ENCODE measurements at places on chromosomes 11 and 22.

- DNase-seq, result no peak
Observed at GRCh38 chr11:66857927-66858185, 992 bp downstream of the LRFN4 start.

DNA sequence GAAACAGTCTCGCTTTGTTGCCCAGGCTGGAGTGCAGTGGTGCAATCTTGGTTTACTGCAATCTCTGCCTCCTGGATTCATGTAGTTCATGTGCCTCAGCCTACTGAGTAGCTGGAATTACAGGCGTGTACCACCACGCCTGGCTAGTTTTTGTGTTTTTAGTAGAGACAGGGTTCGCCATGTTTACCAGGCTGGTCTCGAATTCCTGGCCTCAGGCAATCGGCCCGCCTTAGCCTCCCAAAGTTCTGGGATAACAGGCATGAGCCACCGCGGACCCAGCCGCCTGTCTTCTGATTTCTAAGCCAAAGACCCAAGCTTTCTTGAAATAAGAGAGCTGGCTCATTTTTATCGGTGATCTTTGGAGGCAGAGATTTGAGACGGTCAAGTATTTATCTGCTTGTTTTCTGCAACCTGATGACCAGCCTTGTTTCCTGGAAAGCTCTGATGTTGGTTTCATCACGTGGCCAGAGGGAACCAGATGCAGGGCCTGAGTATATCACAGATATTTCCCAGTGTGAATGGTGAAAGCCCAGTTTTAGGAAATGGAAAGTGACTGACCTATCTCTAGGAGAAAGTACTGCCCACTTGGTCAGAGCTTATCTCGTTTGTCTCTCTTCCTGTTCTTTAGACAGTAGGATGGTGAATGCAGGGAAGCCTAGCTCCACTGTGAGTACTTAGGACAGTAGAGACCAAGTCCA is 5.7 kb upstream of the SIDT2 start:
- DNase-seq, result no peak

GRCh38 chr11:115759622-115760460 is 255.6 kb upstream of the CADM1 start:
- peak; percentile 68 for DNase-seq

GRCh38 chr11:64185175-64185692 is 737 bp upstream of the STIP1 start:
- DNase-seq, result peak; percentile 96

DNA sequence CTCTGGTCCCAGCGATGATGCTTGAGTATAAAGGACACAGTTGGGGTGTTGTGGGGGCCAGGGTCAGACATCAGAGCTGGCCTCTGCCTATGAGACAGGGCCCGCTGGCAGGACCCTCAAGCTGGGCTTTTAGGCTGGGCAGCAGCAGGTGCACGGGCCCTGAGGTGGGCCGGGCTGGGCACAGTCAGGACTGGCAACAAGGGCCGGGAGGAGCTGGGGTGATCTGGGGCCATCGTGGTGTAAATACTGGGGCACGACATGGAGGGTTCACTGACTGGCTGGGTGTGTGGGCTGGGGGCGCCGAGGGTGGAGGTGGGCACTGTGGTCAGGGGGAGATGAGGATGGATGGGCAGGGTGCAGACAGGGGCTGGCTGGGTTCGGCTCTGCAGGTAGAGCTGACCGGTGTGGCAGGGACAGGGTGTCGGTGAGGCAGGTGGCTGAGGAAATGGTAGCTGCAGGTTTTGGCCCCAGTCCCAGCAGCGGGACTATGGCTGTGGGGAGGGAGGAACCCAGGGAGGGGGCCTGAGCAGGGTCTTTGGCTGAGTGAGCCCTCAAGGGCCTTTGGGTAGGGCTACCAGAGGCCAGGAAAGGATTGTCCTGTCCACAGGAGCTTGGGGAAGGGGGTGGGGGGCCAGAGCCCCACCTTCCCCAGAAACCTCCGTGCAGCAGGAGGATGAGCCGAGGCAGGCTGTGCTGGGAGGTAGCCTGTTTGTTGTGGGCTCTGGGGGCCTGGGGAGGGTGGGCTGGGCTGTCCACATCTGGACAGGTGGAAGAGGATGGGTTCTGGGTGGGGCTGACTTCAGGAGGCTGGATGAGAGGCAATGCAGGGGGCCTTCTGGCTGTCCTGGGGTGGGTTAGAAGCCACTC is 81.4 kb downstream of the KCNQ1 start:
- DNase-seq, result peak; percentile 39

DNA sequence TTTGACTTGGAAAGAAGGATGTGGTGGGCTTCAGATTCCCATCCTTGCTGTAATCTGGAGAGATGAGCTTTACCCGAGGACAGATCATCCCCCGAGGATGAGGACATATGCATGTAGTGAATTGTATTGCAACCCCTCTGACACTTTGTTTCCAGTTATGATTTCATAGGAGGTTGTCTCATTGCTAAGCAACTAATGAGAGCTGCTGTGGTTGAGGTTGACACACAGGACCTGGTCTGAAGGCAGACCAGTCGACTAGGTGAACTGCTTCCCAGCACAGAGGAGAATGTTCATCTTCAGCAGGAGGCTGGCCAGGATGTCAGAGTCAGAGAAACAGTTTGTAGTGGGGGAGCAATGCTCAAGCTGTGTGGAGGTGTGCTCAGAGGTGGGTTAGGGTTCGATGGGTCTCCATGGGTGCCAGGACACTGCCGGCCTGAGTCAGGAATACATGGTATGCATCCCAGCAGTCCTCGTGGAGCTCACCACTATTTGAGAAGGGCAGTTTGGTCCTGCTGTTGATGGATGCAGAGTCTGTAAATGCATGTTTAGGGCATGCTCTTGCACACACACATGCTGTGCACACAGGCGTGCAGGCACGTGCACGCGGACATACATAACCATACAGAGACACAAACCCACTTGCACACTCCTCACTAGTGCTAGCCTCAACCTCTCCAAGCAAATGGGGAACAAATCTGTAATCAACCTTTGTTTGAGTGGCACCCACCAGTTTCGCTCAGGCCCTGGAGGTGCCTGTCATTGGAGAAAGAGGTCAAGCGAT is 153.7 kb downstream of the TBC1D22A start:
- no peak for DNase-seq

DNA sequence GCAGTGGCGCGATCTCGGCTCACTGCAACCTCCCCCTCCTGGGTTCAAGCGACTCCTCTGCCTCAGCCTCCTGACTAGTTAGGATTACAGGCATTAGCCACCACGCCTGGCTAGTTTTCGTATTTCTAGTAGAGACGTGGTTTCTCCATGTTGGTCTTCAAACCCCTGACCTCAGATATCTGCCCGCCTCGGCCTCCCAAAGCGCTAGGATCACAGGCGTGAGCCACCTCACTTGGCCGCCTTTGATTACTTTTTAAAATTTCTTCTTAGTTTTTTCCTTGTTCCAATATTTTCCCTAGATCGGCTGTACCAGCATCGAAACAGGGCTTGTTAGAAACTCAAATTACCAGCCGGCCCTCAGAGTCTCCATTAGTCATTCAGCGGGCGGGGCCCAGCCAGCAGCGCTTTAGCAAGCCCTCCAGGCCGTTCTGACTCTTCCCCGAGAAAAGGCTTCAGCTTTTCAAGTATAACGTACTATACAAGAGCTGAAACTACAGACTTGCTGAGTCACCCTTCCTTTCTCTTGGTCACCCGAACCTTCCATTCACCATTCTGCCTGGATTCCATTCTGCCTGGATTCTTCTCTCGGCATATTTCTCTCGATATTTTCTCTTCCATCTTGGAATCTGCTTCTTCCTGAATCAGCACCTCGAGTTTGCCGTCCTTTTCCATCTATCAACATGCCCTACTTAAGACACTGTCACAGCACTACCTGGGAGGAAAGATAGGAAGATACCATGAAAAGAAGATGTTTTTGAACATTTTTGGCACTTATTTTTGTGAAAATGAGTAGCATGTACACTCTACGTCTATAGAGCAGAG is 6.7 kb upstream of the CAPRIN1 start:
- DNase-seq, result no peak

DNA sequence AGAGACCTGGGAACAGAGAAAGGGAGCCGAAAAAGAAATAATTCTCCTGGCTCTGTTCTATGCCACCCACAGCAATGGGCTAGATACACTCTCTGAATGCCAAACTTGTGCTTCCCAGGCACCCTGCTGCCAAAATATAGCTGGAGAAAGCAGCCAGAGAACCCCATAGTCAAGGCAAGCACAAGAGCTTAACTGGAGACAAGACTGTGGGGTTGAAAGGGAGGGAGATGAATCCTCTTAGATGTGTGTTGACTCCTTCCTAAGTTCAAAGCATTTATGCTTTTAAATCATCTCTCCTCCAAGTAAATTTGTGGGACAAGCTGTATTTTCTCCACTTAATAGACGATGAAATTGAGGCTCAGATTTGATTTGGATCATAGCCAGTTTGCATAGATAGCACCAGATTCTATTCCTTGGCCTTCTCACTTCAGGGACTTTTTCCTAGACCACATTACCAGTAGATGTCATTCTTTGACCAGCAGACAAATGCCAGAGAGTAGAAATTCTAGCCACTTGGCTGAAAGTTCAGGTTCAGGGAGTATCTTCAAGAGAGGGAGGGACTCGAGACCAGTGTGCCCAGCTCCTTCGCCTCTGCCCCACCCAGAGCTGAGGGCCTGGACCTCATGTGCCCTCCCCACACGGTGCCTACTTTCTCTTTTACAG is 16.5 kb upstream of the ETS1 start:
- DNase-seq, result no peak

- no peak for DNase-seq
Observed at GRCh38 chr11:108865406-108865805, 200.5 kb downstream of the DDX10 start.

- no peak for DNase-seq
Observed at GRCh38 chr11:85276332-85276731, 350.8 kb downstream of the DLG2 start.

DNA sequence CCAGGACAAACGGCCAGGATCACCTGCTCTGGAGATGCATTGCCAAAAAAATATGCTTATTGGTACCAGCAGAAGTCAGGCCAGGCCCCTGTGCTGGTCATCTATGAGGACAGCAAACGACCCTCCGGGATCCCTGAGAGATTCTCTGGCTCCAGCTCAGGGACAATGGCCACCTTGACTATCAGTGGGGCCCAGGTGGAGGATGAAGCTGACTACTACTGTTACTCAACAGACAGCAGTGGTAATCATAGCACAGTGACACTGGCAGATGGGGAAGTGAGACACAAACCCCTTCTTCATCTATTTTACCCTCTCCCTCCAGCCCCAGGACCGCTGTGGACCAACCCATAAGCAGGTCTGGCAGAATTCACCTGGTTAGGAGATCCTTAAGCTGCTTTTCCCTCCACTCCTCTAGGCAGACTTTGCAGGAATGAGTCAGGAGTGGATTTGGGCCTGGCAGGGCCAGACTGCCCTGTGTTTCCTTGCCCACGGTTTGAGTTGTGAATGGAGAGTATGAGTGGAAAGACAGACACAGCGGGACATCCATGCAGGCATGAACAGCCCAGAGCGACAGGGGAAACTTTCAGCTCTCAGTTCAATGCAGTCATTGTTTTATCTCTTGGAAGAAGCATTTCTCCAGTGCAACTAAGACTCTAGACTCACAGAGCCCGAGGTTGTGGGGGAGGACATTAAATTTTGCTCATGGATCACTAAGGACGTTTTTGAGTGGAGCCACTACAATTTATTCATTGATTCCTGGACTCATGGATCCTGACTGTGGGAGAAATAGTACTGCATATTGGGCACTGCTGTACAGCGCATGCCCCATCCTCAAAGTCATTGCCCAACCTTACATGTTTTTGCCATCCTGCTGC is 75.3 kb upstream of the IGLL5 start:
- DNase-seq, result no peak

DNA sequence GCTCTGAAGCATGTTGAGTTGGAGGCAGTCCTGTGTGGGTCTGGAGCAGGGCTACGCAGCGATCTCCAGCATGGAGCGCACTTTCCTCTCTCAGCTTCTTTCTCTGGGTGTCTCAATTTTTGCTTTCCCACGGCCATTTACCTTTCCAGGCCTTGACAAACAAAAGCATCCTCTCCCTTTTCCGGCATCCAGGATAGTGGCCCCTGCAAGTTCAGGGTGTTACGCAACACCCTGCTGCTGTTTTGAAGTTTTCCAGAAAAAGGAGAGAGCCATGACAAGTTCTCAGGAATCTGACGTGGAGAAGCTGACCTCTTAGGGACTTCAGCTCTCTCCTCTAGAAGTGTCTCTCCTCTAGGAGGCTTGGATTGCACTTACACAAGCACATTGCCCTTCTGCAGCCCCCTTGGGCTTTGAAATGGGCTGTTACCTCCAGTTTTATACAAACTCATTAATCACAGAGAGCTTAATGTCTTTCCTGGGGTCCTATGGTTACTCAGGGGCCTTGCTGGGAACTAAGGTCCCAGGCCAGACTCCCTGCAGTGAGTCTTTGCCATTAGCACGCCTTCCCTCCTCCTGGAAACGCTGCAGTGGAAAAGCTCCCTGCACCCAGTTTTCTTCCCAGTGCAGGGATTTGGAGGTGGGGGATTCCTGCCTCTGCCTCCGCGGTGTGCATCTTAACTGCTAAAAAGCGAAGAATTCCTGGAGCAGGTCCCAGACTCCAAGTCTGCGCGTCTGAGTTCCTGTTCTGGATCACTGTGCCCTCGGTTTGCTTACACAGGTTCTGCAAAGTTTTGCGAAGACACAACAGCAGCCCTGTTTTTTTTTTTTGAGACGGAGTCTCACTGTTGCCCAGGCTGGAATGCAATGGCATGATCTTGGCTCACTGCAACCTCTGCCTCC is 80.4 kb downstream of the BARX2 start:
- DNase-seq, result no peak

DNA sequence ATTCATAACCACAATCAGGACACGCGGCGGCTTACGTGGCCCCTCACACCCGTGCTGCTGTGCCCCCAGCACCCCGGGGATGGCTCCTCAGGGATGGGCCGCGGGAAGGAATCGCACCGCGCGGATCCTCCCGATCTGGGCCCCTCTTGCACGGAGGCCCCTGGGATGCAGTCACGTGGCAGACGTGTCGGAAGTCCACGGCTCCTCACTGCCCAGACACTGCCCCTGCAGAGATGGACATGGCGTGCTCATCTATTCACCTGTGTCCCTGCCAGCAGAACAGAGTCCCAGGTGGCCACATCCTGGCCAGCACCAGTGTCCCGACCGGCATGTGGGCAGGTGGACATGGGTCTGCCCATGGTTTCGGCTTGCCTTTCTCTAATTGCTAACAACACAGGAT is 12.8 kb downstream of the MOB2 start:
- DNase-seq, result no peak

DNA sequence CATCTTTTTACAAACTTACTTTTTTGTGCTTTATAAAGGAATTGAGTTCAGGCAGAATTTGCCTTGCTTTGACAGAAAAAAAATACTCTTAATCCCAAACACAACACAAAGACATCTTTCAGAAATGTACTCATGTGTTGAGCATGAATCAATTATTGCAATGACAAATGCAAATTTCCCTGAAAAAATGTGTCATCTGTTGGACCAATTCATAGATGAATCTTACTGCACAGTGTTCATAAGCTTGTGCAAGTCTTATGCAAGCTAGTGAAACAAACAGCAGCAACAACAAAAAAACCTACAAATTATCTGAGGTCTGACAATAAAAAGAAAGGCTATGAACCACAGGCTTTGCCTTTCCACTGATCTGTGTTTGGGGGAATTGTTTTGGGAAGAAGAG is 42.3 kb upstream of the HTATIP2 start:
- no peak for DNase-seq

All from sigmoid colon (tissue), 7 donors.